ENCODE measurements at places on chromosomes 2 and 18.

GRCh38 chr2:204505946-204506345, 39.3 kb upstream of the PARD3B start:
- no peak for DNase-seq

DNA sequence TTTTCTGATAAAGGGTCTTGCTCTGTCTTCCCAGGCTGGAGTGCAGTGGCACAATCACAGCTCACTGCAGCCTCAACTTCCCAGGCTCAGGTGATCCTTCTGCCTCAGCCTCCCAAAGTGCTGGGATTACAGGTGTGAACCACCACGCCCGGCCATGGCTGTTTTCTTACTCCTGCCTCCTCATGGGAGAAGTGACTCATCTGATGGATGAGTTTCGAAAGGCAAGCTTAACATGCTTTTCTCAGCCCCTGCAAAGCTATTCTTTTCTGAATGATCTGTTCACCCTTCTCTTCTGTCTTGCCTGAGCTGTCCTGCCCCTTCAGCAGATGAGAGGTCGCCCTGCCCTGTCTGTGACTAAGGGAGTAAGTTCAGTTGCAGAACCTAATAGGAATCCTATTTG, 929 bp upstream of the CREG2 start:
- no peak for DNase-seq

DNA sequence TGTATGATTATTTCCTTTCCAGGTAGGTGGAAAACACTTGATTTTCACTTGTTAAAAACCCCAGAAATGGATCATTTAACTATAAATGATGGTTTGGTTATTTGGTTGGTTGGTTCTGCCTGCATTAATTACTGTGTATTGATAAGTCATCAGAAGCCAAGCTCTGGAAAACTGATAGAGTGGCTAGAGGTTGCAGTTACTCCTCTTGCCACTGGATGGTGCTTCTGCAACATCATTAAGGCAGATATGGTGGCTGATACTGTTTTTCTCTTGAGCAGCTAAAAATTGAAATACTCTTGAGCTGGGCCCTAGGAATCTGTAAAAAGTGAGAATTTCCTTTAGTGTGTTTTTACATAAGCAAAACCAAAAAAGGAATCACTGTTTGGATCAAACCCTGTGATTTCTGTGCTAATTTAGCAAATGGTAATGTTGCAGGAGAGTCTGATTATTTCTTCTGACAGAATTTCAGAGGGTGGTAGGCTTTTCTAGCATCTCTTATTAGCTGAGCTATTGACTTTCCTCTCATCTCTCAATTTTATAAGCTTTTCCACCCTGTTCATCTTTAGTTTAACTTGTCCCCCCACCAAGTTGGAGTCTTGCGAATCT, 54.3 kb downstream of the RAB10 start:
- DNase-seq = no peak

DNA sequence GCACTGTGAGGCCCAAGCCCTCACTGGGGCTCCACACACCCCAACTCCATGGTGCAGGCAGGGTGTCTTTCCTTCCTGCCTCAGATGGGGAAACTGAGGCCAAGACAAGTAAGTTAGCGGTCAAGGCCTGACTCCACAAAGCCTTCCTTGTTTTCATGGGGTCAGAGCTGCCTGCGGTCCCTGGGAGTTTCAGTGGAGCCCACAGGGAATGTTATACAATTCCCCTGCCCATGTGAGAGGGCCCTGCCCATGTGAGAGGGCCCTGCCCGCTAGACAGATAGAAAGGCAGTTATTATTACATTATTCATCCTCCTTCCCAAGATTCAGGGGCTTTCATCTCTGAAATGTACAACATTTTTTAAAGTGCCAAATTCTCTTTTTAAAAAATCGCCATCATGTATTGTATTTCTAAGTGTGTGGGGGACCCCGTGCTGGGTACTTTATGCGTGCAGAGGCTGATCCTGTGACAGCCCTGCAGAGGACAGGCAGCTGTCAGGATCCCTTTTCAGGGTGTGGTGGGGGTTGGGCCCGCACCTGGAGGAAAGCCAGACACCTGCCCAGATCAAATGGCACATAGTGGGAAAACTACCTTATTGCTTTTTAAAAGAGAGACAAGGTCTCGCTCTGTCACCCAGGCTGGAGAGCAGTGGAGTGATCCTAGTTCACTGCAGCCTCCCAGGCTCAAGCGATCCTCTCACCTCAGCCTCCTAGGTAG, 23.4 kb downstream of the FBLN7 start:
- no peak for DNase-seq

- DNase-seq = no peak
Observed at GRCh38 chr18:63832470-63832869, 55.0 kb upstream of the SERPINB2 start.

GRCh38 chr2:112061299-112061698, 6.2 kb downstream of the TMEM87B start:
- DNase-seq = no peak

DNA sequence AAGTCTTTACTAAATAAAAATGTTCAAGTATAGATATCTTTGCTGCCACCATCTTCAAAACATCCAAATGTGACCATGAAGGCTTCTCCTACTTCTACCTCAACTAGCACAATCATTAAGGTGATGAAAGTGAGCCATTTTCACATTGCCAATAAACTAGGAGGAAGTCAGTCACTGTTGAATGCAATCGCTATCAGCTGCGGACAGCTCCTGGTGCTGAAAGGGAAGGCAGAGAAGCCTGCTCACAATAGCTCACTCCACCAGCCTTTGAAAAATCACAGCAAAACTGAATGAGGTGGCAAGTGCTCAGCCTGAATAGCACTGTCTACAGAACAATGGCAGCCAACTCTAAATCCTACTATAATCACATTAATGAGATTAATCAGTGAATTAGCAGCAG, 2.2 kb downstream of the MYT1L start:
- DNase-seq = peak; percentile 59

DNA sequence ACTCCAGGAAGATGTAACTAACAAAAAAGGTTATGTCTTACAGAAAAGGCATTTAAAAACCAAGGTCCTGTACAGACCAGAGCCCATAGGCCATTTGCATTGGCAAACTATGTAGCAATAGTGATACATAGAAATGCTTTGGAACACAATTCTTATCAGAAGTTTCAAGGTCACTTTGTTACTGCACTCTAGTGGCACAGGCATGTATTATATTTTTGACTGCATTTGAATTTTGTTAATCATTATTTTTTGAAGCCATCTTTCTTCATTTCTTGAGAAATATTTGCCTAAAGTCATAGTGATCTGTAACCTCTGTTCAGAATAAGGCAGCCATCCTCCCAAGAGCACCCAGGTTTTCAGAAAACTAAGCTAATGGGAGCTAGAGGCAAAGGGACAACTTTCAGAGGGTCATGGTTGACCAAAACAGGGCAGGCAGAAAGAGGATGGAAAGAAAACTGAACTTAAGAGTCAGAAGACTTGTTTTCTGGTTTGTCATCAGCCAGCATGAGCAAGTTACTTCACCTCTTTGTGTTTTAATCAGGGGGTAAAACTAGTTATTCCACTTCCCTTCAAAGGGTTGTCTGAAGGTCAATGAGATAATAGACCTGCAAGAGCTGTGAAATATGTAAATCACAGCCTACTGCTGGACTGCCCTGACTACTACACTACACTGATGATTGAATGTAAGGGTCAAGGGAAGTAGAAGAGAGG, 41.5 kb downstream of the SLC38A11 start:
- DNase-seq = peak; percentile 49

- no peak for DNase-seq
Observed at GRCh38 chr2:39607538-39608262, 58.0 kb upstream of the TMEM178A start.

GRCh38 chr2:168703926-168704325, 98.5 kb upstream of the NOSTRIN start:
- no peak for DNase-seq

- no peak for DNase-seq
Observed at GRCh38 chr2:179715871-179716270, 145.5 kb downstream of the ZNF385B start.

- DNase-seq = no peak
Observed at GRCh38 chr2:152278526-152278925, 56.4 kb upstream of the FMNL2 start.

DNA sequence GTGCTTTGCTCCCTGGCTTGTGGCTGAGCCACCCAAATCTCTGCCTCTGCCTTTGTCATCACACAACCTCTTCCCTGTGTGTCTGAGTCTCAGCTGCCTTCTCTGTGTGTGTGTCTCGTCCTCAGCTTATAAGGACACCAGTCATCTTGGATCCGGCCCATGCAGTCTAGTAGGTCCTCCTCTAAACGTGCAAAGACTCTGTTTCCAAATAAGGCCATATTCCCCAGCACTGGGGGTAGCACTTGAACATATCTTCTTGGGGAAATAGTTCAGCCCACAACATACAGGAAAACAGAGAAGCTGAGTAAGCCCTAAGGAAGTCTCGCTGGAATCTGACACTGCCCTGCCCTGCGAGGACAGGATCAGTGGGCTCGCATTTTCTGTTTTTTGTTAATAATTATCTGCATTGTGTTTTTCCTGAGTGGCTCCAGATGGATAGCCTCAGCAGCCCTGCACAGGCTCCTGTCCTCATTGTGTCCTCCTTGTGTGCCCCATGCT, 42.1 kb downstream of the MTCL1 start:
- DNase-seq = no peak

GRCh38 chr2:23901966-23902846, 24.7 kb downstream of the ATAD2B start:
- no peak for DNase-seq

DNA sequence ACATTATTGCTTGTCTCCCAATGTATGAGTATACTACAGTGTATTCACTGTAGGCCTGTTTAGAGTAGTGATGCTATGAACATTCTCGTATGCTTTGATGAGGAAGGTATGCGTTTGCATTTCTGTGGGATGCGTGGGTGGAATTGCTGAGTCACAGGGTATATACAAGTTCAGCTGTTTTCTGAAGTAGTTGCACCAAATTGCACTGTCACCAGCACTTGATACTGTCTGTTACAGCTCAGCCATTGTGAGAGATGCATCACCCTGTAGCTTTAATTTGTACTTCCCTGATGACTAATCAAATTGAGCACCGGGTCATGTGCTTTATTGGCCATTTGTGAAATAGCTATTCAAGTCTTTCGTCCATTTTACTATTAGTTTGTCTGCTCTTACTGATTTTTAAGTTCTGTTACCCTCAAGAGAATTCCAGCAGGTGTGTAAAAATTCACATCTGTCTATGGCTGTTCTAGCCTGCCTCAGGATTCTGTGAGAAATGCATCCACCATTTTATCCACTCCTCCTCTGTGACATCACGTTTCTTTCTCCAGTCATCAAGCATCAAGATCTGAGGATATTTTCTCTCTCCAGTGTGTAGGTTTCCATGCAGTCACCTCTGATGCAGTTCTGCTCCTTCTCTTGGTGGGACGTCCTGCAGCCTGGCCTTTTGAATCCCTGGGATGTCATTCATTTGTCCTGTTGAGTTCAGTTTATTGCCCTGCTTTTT, 72.5 kb downstream of the DGKD start:
- no peak for DNase-seq

- DNase-seq = no peak
Observed at GRCh38 chr2:36352701-36353100, 2.9 kb upstream of the CRIM1 start.

GRCh38 chr2:202378001-202378400, 1.9 kb downstream of the BMPR2 start:
- no peak for DNase-seq
